Suppressor macrophage treated with lipopolysaccharide for 4 hours (primary cell): ENCODE measurements at places on chromosomes 1 and 21.

DNA sequence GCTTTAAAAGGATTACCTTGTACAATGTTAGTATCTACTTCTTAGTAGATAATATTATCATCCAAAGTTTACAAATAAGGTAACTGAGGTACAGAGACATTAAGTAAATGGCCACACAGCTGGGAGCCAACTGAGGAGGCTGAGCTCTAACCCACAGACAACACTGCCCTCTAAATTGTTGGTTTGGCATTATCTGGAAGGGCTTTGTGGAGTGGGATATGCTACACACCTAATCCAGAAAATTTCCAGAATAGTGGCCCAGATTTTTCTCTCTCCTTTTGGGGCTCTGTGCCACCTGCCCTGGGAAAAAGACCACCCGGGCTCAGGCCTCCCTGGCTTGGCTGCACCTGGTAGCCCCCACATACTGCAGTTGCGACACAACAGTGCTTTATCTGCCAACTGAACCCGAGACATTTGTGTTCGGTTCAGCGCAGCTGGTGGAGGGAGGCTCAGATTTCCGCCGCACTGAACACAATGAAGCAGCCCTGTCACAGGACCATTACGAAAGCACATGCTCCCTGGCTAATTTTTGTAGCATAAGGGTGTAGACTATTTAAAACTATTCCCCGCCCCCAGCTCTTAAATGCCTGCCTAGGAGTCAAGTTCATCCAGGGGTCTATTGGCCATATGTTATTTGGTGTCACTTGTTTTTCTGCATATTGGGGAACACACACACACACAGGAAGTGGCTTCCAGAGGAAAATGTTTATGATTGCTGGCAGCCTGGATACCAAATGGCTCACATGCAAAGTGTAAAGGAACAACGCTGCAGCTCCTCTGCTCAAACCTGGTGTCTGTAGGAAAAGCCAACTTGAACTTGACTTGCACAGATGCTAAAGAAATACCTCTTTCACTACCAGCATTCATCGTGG is 92.3 kb upstream of the ESRRG start:
- no peak for DNase-seq

DNA sequence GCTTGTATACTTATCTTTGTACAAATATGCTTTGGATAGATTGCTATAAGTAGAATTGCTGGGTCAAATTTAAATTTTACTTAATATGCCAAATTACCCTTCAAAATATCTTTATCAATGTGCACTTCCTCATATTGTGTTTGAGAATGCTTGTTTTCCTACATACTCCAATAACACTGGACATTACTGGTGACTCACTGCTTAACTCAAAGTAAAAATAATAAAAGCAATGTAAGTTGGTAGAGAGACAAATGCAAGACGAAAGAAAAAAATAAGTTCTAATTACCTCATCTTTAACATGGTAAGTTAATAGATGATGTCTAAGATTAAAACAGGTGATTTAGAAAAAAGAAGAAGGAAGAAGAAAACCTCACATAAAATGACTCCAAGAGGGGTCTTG is 7.9 kb upstream of the SH3GLB1 start:
- no peak for DNase-seq

GRCh38 chr1:110746644-110747259 is 72.0 kb upstream of the KCNA3 start:
- DNase-seq = peak; percentile 63

GRCh38 chr1:161176468-161177111 is 717 bp downstream of the B4GALT3 start:
- DNase-seq = no peak

DNA sequence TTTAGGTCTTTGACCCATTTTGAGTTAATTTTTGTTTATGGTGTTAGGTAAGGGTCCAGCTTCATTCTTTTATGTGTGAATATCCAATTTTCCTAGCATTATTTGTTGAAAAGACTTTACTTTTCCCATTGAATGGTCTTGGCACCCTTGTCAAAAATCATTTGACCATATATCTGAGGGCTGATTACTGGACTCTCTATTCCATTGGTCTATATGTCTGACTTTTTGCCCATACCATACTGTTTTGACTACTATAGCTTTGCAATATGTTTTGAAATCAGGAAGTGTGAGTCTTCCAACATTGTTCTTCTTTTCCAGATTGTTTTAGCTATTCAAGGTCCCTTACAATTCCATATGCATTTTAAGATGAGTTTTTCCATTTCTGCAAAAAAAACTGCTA is 11.4 kb upstream of the CCSAP start:
- DNase-seq = no peak

DNA sequence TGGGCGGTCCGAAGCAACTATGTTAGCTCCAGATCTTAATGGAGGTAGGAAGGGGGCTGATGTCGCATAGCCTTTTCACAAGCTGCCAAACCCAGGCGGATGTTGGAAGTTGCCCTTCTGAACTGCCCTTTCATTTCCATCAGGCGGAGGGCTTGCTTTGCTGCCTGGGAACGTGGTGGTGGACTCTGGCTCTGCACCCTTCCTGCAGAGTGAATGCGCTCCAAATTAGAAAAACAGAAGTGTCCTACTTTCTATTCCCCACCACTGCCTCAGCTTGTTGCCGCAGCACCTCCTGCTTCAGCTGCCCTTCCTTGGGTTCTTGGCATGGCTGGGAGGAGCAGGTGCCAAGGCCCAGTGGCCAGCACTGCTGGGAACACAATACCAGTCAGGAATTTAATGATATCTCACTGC is 60.6 kb downstream of the AK4 start:
- no peak for DNase-seq

GRCh38 chr1:18178111-18178510 is 70.5 kb downstream of the IGSF21 start:
- peak; percentile 58 for DNase-seq

DNA sequence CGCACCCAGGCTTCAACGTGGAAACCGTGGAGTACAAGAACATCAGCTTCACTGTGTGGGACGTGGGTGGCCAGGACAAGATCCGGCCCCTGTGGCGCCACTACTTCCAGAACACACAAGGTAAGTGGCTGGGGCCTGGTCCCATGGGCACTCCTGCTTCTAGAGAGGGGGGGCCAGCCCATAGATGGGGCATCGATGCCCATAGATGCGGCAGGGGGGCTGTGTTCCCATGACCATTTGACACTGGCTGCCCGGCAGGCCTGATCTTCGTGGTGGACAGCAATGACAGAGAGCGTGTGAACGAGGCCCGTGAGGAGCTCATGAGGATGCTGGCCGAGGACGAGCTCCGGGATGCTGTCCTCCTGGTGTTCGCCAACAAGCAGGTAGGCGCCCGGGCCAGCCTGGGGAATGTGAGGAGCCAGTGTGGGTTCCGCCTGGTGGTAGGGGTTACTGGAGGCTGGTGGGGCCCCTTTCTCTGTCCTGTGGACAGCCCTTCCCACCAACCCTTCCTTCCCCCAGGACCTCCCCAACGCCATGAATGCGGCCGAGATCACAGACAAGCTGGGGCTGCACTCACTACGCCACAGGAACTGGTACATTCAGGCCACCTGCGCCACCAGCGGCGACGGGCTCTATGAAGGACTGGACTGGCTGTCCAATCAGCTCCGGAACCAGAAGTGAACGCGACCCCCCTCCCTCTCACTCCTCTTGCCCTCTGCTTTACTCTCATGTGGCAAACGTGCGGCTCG is 5.6 kb downstream of the C1orf35 start:
- DNase-seq = no peak

- DNase-seq = no peak
These were observed 3.1 kb downstream of the PRKAB2 start for GRCh38 chr1:147169171-147169570.

DNA sequence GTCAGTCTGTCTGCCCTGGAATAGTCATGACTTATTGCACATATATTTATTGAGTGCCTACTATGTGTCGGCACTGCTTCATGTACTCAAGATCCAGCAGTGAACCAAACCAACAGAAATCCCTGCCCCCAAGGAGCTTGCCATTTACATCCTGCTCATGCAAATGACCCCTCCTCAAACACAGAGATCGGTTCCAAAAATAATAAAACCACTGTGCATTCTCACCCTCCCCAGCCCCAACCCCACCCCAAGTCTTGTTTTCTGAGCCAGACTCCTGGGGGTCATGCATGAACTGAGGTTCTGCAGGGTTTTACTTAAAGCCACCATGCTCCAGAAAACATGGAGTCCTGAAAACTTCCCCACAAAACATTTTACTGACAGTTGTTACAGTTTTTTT is 61.9 kb downstream of the KIAA0040 start:
- no peak for DNase-seq

DNA sequence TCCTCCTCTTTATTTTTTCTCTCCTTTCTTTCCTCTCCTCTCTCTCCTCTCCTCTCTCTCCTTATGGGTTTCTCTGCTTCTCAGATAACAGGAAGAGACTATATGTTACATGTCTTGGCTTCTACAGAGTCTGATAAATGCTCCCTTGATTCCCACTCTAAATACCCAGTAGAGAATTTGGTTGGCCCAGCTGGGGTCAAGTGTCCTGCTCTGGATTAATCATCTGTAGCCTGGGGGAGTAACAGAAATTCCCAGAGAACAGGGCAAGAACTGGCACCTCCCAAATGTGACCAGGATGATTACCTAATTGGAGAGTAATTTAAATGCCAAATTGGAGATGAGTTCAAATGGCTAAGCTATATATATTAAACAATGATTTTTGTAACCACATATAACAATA is 146.1 kb upstream of the LMO4 start:
- DNase-seq = no peak

GRCh38 chr1:119008483-119009311 is 20.6 kb upstream of the TBX15 start:
- DNase-seq = peak; percentile 41

- no peak for DNase-seq
These were observed 36.5 kb downstream of the ZMYND12 start for GRCh38 chr1:42419126-42419821.

GRCh38 chr1:4908486-4908885 is 254.1 kb downstream of the AJAP1 start:
- no peak for DNase-seq

- no peak for DNase-seq
These were observed 221.9 kb downstream of the ATG4C start for GRCh38 chr1:63005812-63006211.

DNA sequence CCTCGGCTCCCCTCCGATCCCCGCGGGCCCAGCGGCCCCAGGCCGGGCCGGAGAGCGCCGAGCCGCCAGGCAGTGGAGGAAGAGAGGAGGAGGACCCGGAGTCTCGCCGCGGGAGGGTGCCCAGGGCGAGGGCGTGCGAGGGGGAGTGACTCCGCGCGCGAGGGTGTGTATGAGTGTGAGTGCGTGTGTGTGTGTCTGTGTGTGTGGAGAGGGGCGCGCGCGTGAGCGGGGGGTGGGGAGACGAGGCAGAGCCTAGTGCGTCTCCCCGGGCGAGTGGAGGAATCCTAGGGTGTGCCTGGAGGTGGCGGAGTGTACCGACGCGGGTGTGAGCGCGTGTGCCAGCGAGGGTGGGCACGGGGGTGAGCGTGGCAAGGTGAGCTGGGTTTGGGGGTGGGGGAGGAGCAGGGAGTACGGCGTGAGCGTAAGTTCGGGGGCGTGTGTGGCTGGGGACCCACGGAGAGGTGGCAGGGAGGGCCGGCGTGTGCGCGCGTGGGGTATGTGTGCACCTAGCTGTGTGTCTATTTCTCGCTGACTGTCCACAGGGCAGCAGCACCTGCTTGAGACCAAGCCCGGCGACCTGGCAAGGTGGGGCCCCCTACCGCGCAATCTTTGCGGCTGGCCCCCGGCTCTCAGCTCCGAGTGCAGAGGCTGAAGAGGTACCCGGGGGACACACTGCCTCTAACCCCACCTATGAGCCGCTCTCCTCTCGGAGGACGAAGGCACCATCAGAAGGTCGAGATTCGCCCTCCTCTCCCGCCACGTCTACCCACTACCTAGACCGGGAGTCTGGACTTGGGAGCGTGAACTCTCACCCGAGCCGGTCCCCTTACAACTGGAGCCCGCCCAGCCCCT is 784 bp upstream of the KCND3 start:
- DNase-seq = no peak

- no peak for DNase-seq
These were observed 10.1 kb upstream of the SERTAD4 start for GRCh38 chr1:210222340-210223006.

DNA sequence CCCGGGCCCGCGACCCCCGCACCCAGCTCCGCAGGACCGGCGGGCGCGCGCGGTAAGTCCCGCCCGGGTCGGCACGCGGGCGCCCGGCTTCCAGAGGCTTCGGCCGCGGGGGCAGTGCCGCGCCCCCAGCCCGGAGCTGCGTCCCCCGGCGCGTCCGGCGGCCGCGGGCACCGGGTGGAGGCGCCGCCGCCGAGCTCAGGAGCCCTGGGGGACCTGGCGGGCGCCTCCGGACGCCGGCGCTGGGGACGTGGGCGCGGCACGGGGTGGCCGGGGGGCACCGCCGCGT is 227 bp downstream of the NBL1 start:
- no peak for DNase-seq

GRCh38 chr1:6097824-6098223 is 52.1 kb downstream of the KCNAB2 start:
- DNase-seq = no peak

DNA sequence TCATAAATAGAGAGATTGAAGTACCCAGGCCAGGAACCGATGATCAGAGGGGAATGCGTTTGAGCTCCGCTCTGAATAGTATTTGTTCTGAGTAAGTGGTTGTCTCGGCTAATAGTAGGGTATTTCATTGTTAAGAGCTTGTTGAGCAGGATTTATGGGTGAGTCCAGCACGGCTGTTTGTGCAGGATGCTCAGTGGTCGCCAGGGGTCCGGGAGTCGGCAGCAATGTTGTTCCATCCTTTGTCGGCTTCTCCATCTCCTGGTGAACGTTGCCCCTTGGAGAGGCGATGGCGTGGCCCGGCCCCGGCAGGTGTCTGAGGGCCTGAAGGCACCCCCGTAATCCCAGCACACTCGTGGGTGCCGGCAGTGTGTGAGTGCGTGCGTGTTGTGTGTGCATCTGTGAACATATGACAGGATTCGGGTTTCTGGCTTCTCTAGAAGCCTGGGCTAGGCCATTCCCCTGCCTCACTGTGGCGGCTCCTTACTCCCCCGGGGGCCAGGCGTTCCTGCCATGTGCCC is 160.8 kb upstream of the ARHGEF16 start:
- no peak for DNase-seq

DNA sequence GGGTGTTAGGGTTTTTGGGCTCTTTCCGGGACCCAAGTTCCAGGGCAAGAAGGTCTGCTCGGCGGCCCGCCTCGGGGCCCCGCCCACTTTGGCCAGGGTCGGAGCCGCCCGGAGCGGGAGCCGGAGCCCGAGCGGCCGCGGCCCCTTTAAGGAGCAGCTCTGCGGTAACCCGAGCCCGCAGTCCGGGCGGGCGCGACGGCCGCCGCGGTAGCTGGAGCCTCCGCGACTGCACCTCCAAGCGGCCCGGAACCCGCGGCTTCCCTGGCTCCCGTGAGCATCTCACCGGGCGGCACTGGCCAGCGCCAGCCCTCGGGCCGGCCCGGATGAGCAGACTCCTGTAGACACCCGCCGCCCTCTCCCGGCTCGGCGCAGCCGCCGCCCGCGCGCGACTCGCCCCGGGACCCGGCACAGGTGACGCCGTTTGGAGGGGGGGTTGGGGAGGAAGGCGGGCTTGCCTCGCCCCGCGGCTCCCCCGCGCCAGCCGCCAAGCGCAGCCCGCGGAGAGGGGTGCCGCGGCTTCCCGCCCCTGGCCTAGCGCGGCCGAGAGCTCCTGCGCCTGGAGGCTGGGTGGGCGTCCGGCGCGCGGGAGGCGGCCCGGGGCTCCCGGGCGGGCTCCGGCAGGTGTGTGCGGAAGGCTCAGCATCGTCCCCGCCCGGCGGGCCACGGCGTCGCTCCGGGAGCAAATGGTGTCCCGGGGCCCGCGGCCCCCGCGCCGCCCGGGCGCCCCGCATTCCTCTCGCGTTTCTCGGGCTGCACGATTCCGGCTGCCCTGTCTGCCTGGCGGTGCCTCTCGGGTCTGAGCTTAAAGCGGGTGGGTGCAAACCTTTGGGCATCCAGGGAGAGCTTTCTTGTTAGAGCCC is at the start of gene TLCD4:
TLCD4 (plus strand) TSS at position 149 of the 860 bp plus-strand sequence. CDS start 26,547 bp downstream, outside the sequence.
- DNase-seq = peak; percentile 9
